ENCODE measurements at places on chromosomes 6 and 20.

DNA sequence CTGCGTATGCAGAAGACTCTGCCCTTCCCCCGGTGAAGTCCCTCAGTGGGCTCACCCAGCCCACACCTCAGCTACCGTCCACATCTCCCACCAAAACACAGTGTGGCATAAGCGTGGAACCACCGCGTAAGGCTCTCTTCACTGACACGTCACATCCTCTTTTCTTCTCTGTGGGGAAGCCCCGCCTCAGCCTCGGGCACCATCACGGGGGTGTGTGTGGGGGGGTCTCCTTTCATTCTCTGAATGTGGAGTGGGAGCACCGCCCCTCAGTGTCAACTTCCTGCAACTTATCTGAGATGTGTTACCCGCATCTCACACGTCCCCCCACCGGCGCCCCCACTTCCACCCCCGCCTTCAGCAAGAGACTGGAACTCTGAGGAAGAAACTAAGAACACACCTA, 388.4 kb upstream of the JARID2 start:
- DNase-seq: no peak

- DNase-seq: no peak
Measured at GRCh38 chr20:25252230-25252651, 4.4 kb downstream of the PYGB start.

- peak; percentile 34 for DNase-seq
Measured at GRCh38 chr6:12275107-12275506, 15.1 kb upstream of the EDN1 start.

- DNase-seq: peak; percentile 74
Measured at GRCh38 chr20:35604449-35604747, 11.2 kb upstream of the SPAG4 start.

- DNase-seq: peak; percentile 17
Measured at GRCh38 chr6:7561153-7561964, 19.9 kb downstream of the DSP start.

GRCh38 chr6:16608444-16608843, 152.8 kb downstream of the ATXN1 start:
- DNase-seq: no peak

DNA sequence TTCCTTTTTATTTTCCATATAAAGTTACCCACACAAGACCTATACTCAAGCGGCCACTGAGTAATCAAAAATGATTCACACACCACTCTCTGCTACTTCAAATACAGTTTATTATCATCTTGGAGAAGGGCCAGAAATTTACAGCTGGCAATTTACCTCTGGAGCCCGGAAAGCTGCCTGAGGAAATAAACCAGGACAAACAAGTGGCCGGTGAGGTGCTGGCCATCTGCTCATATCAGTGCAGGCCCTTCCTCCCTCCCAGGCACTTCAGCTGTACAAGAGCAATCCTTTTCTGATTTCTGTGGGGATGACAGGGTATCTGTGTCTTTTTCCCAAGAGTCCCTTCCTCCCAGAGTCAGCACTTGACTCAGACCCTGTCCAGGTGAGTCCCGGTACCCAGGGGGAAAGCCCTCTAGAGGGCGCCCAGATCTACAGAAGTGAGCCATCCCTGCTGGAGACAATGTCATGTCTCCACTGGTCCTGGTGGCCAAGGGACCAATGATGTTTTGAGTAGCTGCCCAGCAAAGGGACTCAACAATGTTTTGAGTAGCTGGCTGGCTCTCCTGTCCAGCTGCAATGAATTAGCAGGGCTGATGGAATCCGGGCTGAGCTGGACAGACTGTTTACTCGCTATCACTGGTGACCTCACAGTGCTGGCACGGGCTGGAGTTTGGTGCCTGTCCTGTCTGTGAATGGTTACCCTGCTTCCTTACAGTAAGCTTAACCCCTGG, 23.6 kb downstream of the LRP11 start:
- peak; percentile 81 for DNase-seq

DNA sequence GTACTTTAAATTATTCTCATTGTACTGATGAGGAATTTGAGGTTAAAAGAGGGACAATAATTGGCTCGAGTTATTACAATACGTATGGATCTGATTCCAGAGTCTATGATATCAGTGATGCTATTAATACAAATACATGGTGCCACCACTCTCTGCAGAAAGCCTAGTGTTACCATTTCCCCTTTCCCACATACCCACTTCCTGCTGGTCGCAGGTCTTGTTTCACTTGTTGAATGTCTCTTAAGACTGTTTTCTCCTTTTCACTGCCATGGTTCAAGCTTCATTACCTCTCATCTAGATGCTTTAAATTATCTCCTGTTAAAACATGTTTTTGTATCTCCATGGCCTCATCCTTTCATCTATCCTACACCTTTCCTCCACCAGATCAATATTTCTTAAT, 62.0 kb downstream of the FHL5 start:
- DNase-seq: no peak

DNA sequence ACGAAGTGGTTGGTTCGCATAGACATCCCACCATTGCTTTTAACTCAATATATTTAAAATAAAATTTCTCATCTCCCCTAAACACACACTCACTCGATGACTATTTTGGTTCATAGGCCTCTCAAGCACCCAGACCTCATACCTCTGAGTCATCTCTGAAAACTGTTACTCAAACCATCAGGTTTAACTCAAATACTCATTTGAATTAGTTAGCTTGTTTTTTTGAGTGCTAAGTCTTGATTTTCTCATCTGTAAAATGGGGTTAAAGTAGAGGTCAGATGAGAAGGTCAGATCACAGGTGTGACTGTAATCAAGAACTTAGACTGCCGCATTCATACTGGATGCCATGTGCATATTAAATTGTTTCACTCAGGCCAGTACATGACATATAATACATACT, 243.9 kb upstream of the TENT5A start:
- no peak for DNase-seq

GRCh38 chr6:134111062-134111677, 58.7 kb upstream of the SLC2A12 start:
- peak; percentile 82 for DNase-seq

- DNase-seq: no peak
Measured at GRCh38 chr6:13439644-13440043, 47.8 kb downstream of the GFOD1 start.

DNA sequence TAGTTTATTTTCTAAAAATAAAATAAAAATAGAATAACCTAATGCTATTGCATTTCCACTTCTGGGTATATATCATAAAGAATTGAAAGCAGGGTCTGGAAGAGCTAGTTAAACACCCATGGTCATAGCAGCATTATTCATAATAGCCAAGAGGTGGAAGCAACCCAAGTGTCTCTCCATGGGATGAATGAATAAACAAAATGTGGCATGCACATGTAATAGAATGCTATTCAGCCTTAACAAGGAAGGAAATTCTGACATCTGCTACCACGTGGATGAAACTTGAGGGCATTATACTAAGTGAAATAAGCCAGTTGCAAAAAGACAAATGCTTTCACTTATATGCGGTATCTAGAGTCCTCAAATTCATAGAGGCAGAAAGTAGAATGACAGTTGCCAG, 130.8 kb downstream of the TIAM2 start:
- no peak for DNase-seq

GRCh38 chr6:120873125-120873865, 461.0 kb downstream of the TBC1D32 start:
- no peak for DNase-seq

GRCh38 chr6:123541462-123541861, 95.3 kb downstream of the TRDN start:
- no peak for DNase-seq

DNA sequence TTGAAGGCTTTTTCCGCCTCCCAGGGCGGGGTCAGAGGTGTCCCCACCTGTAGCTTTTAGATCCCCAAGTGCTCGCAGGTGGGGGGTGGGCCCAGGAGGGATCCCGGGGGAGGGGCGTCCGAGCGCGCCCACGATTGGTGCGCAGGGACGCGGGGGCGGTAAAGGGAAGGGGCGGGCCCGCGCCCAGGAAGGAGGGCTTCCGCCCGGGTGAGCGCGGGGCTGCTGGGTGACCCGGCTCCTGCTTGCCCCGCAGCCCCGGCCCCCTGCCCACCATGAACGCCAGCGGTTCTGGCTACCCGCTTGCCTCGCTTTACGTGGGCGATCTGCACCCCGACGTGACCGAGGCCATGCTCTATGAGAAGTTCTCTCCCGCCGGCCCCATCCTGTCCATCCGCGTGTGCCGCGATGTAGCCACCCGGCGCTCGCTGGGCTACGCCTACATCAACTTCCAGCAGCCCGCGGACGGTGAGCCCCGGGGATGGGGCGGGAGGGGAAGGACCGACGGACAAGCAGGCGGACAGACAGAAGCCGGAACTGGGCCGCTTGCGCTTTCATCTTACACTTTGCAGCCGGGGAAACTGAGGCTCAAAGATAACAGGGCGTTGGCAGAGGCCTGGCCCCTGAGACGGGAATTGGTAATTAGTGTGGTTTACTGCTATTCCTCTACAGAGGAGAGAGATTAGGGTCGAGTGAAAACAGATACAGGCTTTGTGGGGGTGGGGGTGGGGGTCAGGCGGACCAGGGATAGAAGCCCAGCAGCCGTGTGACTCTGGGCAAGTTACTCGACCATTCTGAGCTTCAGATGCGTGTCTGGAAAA, at the start of gene PABPC1L:
Gene PABPC1L, plus strand, starts transcription at position 189 of the 818 bp plus-strand sequence. Its CDS starts 84 bp downstream, at position 273.
- DNase-seq: peak; percentile 93

- no peak for DNase-seq
Measured at GRCh38 chr6:88512951-88513350, 346.8 kb upstream of the CNR1 start.

- DNase-seq: no peak
Measured at GRCh38 chr6:111277819-111278218, 190.5 kb downstream of the SLC16A10 start.

DNA sequence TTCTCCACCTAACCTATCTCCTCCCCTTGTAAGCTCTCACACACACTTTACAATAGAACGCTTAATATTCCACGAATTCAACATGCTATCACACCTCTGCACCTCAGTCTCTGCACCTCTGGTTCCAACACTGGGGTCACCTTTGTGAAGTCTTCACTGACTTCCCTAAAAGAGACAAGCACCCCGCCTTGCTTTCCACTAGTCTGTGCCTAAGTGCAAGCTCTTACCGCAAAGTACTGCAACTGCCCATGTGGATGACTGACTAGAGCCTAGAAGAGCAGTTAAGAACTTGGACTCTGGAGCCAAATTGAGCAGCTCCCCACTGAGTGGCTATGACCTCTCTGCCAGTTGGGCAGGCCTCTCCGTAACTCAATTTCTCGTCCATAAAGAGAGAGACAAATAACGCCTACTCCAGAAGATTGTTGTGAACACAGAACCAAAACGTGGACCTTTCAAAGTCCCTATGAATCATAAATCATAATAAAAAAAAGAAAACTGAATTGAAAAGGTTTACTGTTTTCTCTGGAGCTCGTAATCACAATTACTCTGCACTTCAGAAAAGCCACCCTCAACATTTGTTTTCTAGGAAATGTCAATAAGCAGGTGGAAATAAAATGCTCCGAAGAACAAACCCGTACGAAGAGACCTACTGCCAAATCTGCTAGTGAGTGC, 1.2 kb downstream of the IFNGR1 start:
- peak; percentile 17 for DNase-seq

DNA sequence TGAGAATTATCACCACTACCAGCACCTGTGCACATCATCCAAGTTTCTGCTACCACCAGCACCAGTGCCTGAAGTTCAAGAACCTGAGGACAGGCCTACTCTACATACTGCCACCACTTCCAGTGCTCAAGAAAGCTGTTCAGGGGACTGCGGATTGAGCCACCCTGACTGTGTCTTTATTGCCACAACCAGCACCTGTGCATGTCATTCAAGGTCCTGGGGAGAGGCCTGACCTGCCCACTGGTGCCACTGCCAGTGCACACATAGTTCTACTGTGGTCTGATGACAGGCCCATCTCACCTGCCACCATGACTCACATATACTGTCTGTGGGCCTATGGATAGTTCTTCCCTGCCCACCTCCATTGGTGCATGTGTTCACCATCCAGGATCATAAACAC, 559.4 kb downstream of the COL12A1 start:
- DNase-seq: no peak

Measured in mesendoderm (in vitro differentiated cells).